ENCODE measurements at places on chromosomes 11 and 22. TPM values are rescaled to one million over a fixed set of nuclear protein-coding genes. Genes with fewer than 3 reads are reported as not detected.

OR2AG1 gene
- polyA plus RNA-seq: not detected

DNA sequence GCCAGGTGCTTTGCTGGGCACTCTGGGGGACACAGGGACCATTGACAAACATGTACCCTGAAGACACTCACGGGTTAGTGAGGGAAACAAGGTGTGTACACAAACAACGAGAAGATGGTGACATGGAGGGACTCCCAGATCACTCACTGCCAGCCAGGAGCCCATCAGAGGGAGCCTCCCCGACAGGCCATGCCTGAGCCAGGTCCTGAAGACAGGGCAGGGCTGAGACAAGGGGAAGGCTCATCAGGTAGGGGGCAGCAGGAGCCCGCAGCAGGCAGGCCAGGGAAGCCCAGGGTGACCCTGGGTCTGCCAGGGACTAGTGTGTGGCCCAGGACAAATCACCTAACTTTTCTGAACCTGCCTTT is 127.9 kb downstream of the BUD13 start:
- DNase-seq: no peak

DNA sequence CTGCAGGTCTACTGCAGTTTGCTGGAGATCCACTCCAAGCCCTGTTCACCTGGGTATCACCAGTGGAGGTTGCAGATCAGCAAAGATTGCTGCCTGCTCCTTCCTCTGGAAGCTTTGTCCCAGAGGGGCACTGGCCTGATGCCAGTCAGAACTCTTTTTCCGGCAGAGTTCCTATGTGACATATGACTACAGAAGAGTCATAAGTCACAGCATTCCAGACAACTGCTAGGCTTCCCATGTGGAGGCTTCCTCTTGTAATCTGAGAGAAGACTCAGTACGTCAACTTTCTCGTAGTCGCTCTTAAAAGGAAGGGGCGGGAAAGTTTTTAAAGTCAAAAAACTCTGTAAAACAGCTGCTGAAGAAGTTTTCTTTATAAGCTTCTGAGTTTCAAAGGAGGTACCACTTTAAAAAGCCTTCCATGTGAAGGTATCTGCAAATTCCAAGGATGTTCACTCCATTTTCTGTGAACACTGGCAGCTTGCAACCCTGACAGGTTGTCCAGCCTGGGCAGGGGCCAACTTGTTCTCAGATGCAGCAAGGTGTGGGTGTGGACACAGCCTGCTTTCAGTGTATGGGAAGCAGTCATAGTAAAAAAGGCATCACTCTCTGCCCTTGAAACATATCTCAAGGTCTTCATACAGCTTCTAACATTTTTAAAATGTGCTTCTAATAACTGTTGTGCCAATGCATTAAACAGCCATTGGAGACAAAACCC is 97.8 kb downstream of the ME3 start:
- DNase-seq: no peak

ARHGAP8 gene
- polyA plus RNA-seq: 1.4 TPM

- DNase-seq: peak; percentile 27
Observed at GRCh38 chr11:2468363-2469235, 23.8 kb downstream of the KCNQ1 start.

GRCh38 chr11:96134602-96135001 is 208.4 kb downstream of the MAML2 start:
- DNase-seq: no peak

- DNase-seq: no peak
Observed at GRCh38 chr11:76672431-76673175, 2.1 kb upstream of the LRRC32 start.

- no peak for DNase-seq
Observed at GRCh38 chr11:130842001-130842400, 74.3 kb downstream of the SNX19 start.

- no peak for DNase-seq
Observed at GRCh38 chr11:110176366-110177085, 83.3 kb downstream of the ZC3H12C start.

GRCh38 chr22:44147008-44147645 is 33.6 kb upstream of the PARVG start:
- no peak for DNase-seq

PARVA gene
- 11.7 TPM for polyA plus RNA-seq

TSGA10IP gene
- polyA plus RNA-seq: not detected

GRCh38 chr11:68792400-68792966 is 41.2 kb upstream of the TESMIN start:
- DNase-seq: no peak

GRCh38 chr11:86230179-86230804 is 14.3 kb upstream of the EED start:
- no peak for DNase-seq

- no peak for DNase-seq
Observed at GRCh38 chr11:14585438-14585837, 58.2 kb upstream of the PDE3B start.

ASRGL1 gene
- polyA plus RNA-seq: 4.4 TPM

EHF gene
- polyA plus RNA-seq: 4.1 TPM

DNA sequence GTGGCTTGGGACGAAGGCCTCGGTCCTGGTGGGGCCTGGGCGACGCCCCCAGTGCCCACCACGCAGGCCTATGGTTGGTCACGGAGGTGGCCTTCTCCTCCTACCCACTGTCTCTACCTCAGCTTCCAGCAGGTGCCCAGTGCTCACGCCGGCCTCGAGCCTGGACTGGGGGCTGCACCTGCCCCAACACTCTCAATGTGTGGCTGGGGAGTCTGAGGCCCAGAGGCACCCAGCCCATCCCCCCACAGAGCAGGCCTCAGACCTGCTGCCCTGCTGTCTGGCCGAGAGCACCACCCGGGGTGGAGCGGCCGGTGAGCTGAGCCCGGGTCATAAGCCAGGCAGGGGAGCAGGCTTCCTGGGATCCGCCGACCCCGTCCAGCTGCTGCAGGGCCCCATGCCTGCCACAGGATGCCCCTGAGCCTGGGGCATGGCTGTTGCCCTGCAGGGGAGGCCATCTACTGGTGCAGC is 28.6 kb upstream of the MUC5AC start:
- no peak for DNase-seq

DNA sequence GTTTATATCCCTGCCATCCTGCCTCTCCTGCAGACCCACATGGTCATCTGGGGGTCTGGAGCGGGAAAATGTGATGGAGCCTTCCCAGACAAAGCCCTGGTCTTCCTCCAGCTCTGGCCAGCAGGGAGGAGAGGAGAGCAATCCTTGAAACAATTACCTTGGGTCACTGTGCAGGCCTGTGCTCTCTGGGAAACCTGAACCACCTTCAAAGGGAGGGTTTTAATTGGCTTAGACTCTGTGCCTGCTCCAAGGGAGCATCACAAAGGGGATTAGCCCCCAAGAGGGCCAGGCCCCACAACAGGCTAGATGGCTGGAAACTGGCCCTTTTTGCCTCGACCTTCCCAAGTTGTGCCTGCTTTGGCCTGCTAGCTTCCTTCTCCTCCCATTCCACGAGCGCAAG is 351.9 kb downstream of the TENM4 start:
- DNase-seq: no peak

DNA sequence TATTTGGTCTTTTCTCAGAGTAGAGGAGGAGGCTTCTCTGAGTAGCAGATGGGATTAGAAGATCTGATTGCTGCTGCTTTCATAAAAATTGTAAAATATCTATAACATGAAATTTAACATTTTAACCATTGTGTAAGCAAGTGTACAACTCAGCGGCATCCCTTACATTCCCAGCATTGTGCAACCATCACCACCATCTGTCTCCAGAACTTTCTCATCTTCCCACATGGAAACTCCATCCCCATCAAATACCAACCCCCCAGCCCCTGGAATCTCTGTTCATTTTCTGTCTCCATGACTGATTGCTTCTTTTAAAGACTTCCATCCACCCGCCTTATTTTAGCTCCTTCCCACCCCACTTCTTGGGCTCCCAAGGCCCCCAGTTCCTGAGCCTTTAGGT is 32.3 kb downstream of the MRGPRD start:
- DNase-seq: no peak

DNA sequence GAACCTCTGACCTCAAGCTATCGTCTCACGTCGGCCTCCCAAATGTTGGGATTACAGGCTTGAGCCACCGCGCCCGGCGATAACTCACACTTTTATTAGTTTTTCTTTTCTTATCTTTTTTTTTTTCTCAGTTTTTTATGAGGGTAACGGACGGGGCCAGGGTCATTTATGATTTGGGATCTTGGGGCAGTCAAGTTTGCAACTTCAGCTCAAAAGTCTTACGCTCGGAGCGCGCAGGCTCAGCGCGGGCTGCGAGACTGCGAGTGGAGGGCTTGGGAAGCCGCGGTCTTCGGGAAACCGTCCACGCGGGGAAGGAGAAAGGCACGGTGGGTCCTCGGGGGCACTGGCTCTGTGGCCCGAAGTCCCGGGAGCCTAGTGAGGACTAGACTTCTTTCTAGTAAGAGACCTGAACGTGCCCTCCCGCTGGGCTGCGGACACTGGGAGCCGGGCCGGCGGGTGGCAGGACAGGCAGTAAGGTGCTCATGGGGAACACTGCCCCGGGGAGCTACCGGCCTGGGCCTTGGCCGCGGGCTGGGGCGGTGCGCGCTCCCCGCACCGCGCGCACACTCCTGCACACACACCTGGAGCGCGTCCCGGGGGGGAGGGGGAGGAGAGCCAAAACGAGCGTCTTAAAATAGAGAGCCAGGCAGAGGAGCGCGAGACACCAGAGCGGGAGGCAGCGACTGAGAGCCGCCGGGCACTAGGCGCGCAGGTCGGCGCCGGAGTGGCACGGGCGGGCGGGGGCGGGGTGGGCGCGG is 476 bp upstream of the BARX2 start:
- DNase-seq: no peak

- DNase-seq: no peak
Observed at GRCh38 chr22:38012604-38013072, 28.3 kb upstream of the SOX10 start.

DNA sequence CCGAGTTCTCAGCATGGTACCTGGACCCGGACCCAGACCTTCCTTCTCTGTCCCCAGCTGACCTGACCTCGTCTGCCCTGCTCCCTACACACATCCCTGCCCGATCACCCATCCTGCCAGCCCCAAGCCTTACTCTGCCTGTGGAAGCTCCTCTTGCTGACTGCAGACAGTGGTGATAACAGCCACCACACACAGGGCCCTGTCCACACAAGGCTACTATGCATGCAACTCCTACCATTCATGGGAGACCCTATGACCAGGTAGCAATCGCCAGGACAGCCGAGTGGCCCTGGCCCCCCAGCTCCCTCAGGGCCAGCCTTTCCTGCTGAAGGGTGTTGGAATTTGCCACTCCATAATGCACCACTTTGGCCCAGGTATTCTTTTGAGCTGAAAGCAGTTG is 233.6 kb downstream of the BRD1 start:
- no peak for DNase-seq

GRCh38 chr11:121241343-121242211 is 51.0 kb upstream of the SC5D start:
- no peak for DNase-seq

DNA sequence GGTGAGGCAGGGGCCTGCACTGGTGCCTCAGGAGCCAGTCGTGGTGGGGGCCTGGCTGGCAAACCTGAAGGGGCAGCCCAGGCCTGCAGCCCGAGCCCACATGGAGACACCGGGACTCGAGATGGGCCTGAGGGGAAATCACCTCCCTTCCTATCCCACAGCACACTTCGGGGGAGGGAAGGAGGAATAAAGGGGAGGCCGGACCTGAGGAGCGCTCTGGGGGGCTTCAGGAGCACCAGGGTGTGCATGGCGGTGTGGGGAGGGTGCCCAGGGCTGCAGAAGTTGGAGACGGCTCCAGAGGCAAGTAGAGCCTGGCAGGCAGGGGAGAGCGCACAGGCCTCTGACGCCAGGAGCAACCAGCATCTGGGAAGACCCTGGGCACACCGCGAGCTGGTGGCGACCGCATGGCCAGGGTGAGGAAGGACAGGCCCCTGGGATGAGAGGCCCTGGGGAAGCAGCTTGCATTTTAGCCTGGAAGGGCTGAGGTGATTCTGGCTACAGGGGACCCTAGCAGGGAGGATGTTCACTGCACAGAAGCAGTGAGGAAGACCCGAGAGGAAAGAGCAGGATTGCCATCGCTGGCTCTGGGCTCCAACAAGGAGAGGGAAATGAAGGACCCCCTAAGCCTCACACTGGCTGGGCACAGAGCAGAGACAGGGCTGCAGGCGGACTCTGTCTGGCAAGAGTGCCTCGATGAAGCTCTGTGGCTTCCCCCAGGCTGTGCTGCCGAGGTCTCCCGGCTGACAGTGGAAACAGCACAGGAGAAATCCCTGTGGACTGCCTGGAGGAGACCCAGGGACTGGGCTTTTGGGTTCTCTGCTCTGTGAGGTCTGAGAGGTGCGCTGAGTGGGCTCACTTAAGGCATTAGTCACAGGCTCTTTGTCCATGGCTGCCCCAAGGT is 457.7 kb downstream of the BRD1 start:
- DNase-seq: peak; percentile 28

DNA sequence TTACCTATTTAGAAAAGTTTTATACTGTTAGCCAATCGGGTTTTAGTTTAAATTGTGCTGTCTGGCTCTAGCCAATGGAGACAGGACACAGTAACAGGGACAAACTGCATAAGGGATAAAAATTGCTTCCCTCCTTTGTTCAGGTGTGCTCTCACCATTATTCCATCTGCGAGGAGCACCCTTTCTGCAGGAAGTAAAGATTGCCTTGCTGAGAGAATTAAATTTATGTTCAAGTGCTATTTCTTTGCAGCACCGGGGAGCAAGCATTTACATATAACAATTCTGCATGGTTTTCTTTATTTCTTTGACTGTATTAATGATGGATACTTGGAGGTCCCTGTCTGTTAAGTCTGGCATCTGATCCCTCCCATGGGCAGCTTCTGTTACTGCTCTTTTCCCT is 80.5 kb downstream of the BRD1 start:
- DNase-seq: no peak

BDNF gene
- 0.06 TPM for polyA plus RNA-seq

OR8B12 gene
- polyA plus RNA-seq: not detected

MOGAT2 gene
- 24.3 TPM for polyA plus RNA-seq

GRCh38 chr11:8768625-8769333 is 86.2 kb downstream of the RPL27A start:
- DNase-seq: peak; percentile 53

MS4A15 gene
- polyA plus RNA-seq: not detected

- no peak for DNase-seq
Observed at GRCh38 chr11:19963697-19964387, 196.4 kb downstream of the DBX1 start.

NCAM1 gene
- polyA plus RNA-seq: 0.65 TPM

DNA sequence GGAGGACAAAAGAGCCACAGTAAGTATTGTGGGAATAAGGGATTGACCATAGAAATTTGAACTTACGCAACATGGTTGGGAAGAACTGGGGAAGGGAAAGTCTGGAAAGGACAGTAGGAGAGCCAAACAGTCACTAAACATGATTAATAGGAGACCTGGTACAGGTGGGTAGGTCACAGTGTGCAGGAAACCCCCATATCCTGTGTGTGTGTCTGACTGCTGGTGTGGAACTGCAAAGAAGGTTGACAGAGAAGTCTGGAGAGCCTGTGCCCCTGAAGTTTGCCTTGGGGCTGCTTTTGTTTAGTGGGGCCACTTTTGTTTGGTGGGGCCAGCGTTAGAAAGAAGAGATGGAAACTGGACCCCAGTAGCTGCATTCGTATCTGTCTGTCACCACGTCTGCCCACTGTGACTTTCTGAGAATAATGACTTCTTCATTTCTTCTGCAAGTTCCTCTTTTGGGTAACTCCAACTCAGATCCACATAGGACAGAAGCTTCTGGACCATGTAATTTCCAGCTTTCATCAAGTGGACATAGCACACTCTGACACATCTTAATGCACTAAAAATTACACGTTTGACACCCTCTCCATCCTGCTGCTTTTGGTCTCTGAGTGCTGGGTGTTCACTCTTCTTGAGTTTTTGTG is 126.8 kb upstream of the RAG2 start:
- DNase-seq: no peak

RASSF10 gene
- polyA plus RNA-seq: 0.03 TPM

GRCh38 chr11:71209181-71209580 is 43.2 kb downstream of the SHANK2 start:
- DNase-seq: no peak
